ENCODE measurements at places on chromosomes 1 and 21.

- DNase-seq = no peak
These were observed 73.3 kb downstream of the ARHGEF10L start for GRCh38 chr1:17612831-17613230.

- DNase-seq = no peak
These were observed 19.9 kb upstream of the FOXO6 start for GRCh38 chr1:41341365-41341683.

GRCh38 chr1:155379631-155380090 lies 59.0 kb downstream of the RUSC1 start:
- peak; percentile 57 for DNase-seq

DNA sequence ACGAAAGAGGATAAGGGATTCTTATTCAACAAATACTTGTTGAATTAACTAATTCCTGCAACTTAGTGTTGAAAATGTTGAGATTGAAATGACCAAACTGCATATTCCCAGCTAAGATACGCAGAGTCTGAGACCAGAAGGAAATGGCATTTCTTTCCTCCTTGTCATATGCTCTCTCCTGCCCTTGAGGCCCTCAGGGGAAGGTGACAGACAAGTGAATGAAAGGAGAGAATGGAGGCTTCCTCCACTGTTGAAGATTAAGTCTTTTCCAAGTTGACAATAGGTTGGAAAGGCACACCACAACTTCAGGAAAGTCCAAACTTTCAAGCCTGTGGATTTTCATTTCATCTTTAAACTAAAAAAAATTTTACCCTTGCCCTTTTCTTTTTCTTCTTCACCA lies 3.1 kb upstream of the ZNF697 start:
- DNase-seq = no peak

GRCh38 chr21:20645344-20645743 lies 352.9 kb upstream of the NCAM2 start:
- no peak for DNase-seq

DNA sequence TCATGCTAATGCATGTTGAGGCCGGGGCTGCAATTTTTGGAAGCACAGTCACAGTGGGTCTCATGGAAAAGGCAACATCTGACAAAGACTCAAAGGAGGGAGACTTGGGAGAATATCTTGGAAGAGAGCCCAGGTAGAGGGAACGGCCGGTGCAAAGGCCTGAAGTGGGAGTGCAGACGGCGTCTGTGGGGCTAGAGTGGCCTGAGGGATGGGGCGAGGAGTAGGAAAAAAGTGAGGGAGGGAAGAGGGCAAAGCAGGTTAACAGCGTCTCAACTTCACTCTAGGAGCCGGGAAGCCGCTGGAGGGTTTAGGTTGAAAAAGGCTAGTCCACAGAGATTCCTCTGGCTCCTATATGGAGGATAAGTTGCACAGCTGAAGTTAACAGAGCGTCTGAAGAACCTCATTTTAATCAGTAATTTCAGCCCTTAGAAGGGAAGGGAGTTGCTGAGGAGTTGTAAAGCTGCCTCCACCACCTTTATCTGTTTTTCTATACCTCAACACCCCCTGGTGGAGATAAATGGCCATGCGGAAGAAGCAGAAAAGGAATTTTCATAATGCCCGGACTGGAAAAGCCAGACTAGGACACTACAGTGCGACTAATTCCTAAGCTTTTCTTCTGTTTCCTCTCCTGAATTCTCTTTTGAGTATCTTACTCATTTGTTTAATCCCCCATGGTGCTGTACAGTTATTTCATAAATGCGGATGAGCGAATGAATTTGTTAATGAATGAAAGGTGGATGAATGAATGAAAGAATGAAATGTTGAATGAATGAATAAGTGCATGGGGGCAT lies 78.7 kb upstream of the ZNF281 start:
- peak; percentile 51 for DNase-seq

- DNase-seq = no peak
These were observed 43.9 kb upstream of the CRB1 start for GRCh38 chr1:197224160-197224559.

- DNase-seq = no peak
These were observed 373.8 kb downstream of the HHAT start for GRCh38 chr1:210702506-210702905.

- no peak for DNase-seq
These were observed 61.4 kb upstream of the LRRN2 start for GRCh38 chr1:204746838-204747442.

GRCh38 chr1:198524556-198524955 lies 15.9 kb downstream of the ATP6V1G3 start:
- DNase-seq = no peak

GRCh38 chr1:58621391-58621790 lies 44.3 kb upstream of the TACSTD2 start:
- no peak for DNase-seq

- DNase-seq = no peak
These were observed 18.7 kb downstream of the CTSK start for GRCh38 chr1:150789396-150789795.

DNA sequence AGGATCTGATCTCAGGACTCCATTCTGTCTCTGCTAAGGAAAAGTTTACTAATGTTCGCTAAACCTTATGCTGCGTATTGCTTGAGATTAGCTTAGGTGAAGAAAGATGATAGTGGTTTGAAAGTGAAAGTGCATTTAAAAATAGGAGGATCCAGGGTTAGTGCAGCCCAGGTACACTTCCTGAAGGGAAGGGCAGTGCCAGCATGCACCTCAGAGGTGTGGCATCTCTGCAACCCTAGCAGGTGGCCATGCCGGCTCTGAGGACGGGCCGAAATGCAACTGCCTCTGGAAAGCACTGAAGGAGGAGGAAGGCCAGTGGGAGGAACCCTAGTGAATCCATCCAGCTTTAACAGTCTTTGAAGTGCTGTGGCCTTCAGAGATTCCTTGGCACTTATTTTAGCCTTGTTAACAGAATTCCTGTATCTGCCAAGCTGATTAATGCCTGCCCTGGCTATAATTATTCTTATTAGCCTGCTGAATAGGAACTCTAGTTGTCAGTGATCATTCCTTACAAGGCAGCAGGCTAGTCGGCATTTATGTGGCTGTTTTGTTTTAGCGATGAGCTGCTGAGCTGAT lies 5.5 kb downstream of the PTGFRN start:
- DNase-seq = no peak

Measured in AG04449 (cell line).